ENCODE measurements at places on chromosomes 16 and 17.

GRCh38 chr16:75792771-75793492 lies 66.6 kb upstream of the CPHXL start:
- no peak for DNase-seq

GRCh38 chr16:680967-681745 lies 946 bp downstream of the STUB1 start:
- DNase-seq: no peak

DNA sequence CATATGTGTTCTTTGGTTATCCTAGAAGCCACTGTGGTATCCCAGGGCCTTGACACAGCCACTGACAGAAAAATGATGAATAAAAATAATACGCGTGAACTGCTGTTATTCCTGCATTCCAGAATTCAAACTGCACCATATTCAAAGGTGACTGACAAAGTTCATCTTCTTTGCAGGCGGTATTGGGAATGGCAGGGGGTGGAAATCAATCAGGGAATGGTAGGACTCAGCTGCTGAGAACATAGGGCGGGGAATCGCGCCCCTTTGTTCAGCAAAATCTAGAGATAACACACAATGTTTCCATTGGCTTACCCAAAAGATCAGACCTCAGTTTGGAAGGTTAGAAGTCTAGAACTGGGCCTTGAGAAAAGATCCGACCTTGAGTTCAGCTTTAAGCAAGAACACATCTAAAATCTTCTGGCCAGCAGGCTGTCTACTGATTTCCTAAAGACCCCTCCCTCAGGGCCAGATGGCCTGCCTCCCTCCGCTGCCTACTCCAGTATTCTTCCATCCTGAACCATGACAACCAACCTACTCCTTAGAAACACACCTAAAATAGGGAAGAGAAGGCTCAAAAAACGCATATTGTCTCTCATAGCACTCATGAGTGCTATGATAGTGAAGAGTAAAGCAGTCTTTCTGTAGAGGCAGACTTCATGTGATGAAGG lies 34.1 kb downstream of the CDK5R1 start:
- DNase-seq: no peak

DNA sequence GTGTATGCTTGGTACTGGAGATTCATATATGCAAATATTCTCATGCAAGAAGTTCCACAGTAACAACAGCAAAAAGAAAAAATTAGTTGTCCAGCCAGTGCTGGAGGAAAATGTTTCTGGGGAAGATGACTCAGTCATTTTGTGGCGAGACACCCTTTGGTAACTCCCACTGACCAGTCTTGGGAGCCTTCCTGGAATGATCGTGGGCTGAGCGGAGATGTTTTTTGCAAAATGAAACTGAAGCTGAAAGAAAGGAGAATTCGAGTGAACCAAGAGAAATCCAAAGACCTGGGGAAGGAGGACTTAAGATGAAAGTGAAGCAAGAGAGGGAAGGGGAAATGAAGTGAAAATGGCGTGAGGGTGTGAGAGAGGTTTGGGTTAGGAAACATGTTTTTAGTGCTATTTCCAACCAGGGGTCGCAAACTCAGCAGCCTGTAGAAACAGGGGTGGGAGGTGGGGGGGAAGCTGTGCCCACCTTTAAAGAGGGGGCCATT lies 5.2 kb downstream of the ITPRIPL2 start:
- no peak for DNase-seq

- DNase-seq: no peak
Measured at GRCh38 chr16:47939680-47940079, 216.1 kb downstream of the ABCC12 start.

GRCh38 chr17:14068542-14069250 lies 608 bp upstream of the COX10 start:
- DNase-seq: no peak

DNA sequence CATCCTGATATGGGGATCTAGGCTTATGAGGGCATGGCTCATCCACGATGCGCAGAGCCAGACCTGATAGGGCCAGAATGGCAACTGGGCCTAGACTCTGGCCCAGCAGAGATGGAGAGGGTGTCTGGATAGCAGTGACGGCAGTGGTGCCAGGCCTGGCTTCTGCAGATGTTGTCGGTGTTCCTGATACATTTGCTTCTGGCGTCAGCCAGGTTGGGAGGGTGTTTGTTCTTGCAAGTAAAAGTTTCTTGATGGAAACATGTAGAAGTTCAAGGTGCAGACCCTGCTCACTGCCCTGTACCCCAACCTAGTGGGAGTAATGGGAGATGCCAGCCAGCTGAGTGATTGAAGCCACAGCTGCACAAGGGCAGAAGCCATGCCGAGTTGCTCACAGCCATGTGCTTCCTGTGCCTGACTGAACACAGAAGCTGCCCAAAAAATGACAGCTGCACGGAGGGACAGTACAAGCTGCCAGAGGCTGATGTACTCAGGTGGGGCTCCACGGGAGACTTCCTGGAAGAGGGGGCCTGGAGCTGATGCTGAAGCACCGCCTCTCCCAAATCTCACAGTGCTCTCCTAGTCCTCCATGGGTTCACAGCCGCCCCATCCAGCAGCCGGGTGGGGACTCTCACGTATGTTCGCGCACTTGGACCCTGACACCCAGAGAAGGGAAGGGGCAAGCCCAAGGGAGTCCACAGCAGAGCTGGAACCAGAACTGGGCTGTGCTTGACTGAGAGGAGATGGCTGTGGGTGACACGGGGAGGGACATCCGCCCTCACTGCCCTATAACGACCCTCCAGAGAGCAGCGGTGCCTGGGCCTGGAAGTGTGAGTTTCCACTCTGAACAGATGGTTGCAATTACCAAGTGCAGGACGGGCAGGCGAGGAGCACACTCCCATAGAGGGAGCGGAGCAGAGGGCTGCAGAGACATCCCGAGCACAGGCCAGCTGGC lies 78.7 kb downstream of the N4BP1 start:
- no peak for DNase-seq

GRCh38 chr16:78552106-78552675 lies 452.7 kb downstream of the WWOX start:
- DNase-seq: no peak

DNA sequence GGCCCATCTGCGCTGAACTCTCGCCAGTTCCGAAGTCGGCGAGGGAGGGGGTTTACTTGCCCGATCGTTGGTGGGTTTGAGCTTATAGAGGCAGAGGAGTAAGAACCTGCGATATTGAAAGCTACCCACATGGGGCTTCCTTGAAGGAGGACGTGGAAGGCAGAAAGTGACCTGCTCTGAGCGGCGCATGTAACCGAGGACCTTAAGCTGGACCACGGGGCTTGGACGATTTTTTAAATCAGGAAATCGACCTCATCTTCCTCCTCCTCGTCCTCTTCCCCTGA lies 2.0 kb downstream of the PRAC2 start:
- no peak for DNase-seq

DNA sequence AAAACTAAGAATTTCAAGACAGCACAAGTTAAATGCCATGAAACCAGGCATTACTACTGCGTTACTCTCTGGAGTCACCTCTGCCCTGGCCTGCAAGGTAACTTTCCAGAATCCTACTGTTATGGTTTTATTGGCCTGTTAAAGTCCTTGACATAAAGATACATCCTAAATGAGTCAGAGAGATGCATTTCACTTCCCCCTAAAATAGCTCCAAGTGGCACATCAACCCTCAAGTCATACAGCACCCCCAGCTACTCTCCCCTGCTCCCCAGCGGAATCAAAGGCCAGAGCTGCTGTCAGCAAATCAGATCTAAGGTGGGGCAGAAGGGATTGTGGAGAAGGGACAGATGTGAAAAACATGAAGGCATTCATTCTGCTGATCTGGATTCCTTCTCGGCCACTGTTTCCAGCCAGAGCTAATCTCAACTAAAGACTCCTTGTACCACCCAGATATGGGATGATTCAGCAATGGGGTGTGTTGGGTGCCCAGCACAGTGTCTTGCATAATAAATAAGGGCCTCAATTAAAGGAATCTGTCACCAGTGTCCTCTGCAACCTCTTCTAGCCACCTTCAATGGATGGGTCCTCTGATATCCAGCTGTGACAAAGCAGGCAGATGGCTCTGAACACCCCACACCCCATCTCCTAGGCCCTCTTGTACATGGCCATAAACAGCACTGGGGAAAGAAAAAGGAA lies 8.5 kb upstream of the CCL1 start:
- no peak for DNase-seq

Measured in NCI-H1436 treated with DMSO at 0.1 percent for 48 hours (cell line).